ENCODE measurements at places on chromosomes 2 and 18.

- DNase-seq = peak; percentile 77
Measured at GRCh38 chr18:36352384-36352783, 54.9 kb downstream of the FHOD3 start.

- no peak for DNase-seq
Measured at GRCh38 chr2:2879781-2880180, 497.8 kb downstream of the EIPR1 start.

- no peak for DNase-seq
Measured at GRCh38 chr2:186460465-186460864, 25.6 kb upstream of the ZC3H15 start.

DNA sequence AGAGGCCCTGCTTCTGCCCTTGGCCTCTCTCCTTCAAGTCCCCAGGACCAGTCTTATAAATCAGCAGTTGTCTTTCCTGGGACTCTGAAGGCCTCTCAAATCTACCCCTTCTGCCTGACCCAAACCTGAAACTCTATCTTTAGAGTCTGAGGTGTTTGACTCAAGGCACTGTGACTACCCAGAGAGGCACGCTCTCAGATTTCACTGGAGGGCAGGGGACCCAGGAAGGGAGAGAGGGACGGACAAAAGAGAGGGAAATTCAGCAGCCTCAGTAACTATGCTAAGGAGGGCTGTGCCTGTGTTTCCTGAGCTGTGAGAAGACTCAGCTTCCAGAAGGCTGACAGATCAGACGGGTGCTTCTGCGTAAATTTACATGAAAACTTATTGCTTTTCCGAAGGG is 217.8 kb downstream of the HAUS1 start:
- DNase-seq = peak; percentile 8

- no peak for DNase-seq
Measured at GRCh38 chr2:12064153-12064552, 317.7 kb downstream of the LPIN1 start.

- DNase-seq = no peak
Measured at GRCh38 chr2:81068144-81068543, 763.6 kb upstream of the LRRTM1 start.

DNA sequence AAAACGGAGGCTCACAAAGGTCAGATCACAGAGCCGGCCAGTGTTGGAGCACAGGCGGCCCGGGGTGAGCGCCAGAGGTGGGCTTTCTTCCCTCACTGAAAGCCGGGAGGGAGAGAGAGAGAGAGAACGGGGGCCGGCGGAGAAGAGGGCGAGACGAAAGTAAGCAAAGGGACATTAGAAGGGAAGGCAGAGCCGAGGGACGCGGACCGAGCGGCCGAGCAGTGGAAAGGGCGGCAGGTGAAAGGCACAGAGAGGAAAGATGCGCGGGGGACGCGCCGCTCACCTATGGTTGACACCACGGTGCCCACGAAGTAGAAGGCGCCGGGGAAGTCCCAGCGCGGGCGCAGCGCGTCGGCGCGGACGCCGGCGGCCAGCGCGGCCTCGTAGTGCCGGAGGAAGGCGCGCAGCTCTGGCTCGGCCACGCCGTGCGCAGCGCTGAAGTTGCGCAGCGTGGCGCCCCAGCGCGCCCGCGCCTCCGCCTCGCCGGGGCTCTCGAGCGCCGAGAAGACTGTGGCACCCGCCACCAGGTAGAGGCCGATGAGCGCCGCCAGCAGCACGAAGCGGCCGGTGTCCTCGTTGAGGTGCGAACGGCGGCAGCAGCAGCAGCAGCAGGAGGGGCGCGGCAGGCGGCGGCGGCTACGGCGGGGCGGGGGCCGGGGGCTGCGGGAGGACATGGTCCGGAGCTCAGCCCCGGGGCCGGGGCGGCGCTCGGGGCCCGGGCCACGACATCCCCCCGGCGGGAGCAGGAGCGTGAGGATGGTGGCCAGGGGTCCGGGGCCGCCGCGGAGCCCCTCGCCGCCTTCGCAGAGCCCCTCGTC is 166.9 kb downstream of the MSH2 start:
- DNase-seq = peak; percentile 45

DNA sequence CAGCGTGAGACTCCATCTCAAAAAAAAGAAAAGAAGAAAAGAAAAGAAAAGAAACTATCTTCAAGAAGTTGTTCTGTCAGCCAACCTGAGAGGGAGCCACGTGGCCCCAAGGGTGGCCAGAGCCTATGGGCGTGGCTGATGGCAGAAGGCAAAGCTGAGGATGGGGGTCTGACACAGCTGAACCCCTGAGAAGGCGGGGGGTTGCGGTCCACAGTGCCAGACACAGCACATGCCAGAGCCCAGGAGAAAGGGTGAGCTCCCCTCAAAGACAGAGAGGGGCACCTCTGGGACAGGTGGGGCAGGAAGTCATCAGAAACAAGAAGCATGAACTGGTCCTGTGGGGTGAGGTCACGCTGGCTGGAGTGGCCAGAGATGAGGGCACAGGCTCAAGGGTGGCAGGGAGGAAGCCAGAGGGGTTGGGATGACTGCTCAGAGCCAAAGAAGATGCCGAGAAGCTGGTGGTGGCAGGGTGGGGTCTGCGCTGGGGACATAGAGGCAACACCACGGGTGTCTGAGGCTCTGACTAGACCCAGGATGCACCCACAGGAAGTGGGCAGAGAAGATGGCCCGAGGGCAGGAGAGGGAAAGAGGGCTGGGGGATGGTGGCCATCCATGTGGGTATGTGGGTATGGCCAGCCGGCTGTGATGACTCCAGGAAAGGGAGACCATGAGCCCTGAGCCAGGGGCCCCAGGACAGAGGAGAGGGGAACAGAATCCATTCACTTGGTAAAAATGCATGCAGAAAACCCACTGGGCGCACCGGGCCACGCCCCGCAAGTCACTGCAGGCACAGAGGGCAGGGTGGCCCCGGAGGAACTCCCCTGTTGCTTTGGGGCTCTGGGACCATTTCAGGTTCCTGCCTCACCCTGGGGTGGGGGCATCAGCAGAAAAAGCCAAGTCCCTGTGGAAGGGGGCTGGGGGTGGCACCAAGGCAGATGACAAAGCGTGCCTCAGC is 8.4 kb downstream of the KIF1A start:
- DNase-seq = no peak

- DNase-seq = no peak
Measured at GRCh38 chr2:31221544-31221943, 4.2 kb upstream of the CAPN14 start.

DNA sequence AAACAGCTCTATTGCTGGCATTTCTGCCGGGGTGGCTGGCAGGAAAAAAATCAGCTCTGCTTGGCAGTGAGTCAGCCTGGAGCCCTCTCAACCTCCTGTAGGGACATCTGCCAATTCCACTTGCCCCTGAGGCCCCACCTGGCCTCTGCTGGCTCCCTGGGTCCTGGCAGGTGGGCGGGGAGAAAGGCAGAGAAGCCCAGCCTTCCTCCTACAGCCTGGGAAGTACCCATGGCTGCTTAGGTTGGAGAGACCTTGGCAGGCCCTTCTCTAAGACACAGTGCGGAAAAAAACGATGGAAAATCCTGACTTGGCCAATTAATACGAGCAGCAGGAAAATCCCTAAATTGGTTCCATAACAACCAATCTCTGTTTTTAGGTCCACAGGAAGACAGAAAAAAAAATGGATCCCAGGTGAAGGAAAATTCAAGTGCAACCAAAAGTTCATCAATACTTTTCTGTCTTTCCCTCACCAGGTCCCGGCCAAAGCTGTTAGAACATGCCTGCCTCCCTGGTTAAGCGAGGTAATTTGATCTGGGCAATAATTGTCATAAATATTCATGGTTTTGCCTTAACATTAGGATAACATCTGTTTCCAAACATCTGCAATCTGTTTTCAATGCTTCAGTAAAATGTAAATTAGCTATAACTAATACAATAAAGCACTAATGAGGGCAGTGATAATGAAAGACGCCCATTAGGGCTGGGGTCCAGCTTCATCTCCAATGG is 245.9 kb downstream of the TFCP2L1 start:
- peak; percentile 96 for DNase-seq

GRCh38 chr18:37280701-37281393 is 284.8 kb downstream of the CELF4 start:
- DNase-seq = no peak

- DNase-seq = no peak
Measured at GRCh38 chr18:24341361-24341760, 56.3 kb downstream of the OSBPL1A start.

GRCh38 chr2:110130757-110131156 is 15.1 kb upstream of the MALL start:
- no peak for DNase-seq

DNA sequence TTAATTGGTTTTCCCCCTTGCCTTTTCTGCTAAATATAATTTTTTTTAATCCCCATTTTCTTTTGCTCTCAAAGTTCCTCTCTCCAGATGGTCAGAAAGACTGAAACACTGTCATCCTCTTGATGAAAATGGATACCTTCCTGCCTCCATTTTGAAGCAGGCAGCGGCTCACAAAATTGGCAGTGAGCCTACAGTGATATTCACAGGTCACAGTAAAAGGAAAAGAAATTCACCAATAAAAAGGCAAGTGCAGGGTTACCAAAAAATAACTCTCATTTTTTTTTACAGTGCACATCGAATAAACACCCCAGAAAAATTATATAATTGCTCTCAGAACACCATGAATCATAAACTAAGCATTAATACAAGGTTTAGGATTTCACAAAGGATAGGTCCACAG is 307.5 kb downstream of the TCF4 start:
- DNase-seq = peak; percentile 20

DNA sequence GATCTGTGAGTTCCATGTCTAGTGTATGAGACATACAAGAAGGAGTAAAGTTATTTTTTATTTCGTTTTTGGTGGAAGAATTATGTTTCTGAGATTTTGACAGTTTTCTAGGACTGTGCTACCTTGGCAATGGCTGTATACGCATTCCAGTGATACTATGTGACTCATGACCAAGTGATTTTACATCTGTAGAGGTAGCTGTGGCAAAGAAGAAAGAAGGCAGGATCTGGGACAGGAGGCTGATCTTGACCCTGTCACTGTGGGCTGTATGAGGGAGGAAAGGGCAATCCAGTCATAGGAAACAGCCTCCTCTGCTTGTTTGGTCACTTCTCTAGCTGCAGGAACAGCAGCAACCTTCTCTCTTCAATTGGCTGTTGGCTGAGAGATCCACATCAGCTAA is 44.0 kb upstream of the PDCL3 start:
- no peak for DNase-seq

- DNase-seq = no peak
Measured at GRCh38 chr2:64946769-64947247, 42.4 kb upstream of the SLC1A4 start.

DNA sequence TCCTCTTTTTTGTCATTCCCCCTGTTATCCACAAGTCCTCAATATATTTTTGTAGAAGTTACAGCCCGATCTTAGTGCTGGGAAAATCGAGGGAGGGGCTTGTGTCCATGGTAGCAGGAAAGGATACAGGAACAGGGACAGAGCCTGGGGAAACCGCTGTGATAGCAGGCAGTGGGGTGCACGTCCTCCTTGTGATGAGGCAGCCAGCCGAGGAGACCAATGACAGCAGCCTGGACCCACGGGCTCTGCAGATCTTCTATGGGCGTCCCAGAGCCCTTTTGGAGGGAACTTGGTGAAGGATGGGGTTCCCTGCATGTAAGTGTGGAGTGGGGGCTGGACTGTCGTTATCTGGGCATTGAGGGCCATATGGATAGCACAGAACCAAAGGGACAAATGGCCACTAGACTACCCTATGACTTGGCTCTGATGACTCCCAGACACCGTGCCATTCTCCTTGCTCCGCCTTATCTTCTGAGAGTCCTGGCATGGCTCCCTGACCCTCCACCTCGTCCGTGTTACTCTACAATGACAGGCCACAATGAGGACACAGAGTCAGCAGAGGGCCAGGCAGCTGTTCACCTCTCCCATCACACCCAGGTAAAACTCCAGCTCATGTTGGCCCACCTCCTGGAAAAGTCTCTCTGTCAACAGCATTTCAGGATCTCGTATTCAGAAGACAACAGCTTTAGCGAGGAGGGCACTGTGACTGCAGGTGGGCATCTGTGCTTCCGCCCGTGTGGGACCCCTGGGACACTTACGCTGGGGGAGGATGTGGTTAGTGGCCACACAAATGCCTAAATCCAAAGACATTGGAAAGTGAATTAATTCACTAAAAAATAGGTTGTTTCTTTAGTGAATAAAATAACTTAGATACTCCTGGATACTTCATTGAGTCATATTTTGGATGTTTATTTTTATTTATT is 100.1 kb downstream of the VAPA start:
- no peak for DNase-seq

DNA sequence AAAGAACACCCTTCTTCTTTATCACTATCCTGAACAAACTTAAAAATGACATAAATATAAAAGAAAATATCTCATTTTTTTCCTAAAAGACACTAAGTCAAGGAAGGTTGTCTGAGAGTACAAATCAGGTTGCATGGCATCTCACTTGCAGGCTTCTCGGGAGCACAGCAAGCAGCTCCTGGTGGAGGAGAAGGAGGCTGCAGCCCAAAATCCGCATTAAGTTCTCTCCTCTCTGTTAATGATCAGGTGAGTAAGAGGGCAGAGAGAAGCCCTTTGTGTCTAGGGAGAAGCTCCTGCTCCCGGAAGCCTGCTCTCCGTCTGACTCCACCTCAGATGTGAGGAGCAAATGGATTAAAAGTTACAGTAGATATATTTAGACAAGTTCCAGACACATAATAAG is 35.0 kb upstream of the DOK6 start:
- DNase-seq = no peak

DNA sequence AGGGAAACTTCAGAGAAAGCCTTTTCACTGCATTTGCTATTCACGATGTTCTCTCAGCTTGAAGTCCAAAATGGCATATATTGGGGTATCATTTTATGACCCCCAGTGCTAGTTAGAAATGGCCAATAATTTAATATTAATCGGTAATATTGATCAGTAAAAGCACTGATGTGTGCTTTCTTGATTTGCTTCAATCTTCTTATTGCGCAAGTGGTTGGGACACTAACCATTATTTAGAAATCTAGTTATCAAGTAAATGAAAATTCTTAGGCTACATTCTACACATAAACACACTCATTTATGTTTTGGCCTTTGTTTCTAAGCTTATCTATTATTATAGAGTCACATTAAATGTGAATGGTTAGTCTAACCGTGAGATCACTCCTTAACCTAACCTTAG is 49.7 kb upstream of the VWC2L start:
- DNase-seq = no peak

DNA sequence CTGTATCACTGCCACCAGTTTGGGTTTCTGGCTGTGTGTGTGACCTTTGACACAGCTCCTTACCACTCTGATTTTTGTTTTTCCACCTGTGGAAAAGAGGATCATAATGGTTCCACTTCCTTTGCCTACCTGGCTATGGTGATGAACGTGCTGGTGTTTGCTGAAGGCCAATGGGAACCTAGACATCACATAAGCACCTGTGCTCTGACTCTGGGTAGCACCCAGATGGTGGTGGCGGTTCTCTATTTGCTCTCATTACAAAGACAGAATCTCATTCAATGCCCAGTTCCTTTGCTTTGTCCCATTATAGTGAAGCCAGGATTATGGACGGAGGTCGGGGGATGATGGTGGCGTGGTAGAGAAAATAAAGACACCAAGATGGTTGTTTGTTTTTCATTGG is 121.2 kb upstream of the GATA6 start:
- no peak for DNase-seq

DNA sequence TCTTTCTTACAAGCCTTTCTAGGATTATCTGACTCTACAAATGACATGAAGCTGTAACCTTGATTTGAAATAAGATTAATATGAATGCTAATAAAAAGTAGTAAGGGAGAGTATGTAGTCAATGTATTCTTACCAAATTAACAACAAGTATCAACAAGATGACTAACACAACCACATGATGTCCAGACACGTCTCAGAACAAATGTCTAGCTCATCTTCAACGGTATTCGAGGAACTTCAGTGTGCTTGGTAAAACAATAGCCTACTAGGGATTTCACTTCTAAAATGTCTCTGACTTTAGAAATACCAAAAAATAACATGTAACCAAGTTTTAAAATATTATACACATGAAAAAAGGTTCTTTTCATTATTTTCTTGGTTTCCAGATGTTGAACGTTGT is 3.4 kb downstream of the HDLBP start:
- no peak for DNase-seq
